AG09319 (cell line): ENCODE measurements at places on chromosomes 6 and 20.

- no peak for DNase-seq
Measured at GRCh38 chr6:50820869-50821264, 2.2 kb downstream of the TFAP2B start.

GRCh38 chr6:36714511-36714910, 16.9 kb downstream of the RAB44 start:
- DNase-seq: no peak

- DNase-seq: no peak
Measured at GRCh38 chr6:20071998-20072397, 140.3 kb downstream of the MBOAT1 start.

- no peak for DNase-seq
Measured at GRCh38 chr6:33248643-33248931, 23.1 kb downstream of the VPS52 start.

DNA sequence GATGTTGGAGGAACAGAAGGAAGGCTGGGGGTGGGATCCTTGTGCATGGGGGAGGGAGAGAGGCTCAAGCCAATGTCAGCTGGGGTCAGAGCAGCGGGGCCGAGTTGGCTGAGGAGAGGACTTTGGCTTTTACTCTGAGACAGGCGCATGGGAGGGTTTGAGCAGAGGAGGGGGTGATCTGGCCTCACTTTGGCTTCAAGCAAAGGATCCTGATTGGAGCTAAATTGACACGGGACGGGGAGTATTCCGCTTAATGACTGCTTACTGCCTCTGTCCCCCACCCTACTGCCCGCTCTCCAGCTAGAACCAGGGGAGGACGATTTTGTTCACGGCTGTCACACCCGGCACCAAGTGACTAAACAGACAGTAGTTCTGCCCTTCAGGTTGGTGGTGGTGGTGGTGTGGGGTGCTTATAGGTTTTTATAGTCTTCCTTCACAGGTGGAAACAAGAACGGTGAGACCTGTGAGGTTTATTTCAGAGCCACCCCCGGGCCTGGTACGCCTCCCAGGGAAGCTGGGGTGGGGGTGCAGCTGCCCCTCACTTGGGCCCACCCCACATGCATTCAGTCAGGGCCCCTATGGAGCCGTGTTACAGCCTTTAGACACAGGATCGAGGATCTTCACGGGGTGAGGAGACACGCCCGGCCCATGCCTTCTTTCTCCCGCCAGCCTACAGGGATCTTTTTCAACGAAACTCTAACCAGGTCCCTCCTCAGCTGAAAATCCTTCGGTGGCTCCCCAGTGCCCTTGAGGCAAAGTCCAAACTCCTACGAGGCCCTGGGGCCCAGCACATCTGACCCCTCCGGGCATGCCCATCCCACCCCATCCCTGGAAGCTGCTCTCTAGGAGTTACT, 1.3 kb upstream of the SNAI1 start:
- DNase-seq: no peak

DNA sequence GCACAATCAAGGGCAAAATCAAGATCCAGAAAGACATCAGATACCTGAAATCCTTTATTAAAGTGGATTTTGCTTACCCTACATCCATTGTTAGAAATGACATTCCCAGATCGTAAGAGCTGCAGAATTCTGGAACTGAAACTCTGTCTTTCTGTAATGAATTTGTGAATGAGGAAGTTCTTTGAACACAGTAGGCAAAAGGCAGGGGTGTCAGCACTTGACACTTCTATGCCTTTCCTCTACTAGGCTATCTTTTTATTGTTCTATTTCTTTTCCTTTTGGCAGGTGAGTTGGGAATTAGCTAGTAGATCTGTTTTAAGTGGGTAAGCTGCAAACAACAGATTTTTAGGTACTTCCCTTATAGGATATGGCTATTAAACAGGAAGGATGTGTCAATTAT, 126.3 kb downstream of the CARMIL1 start:
- DNase-seq: no peak

GRCh38 chr6:84455511-84456029, 228.1 kb upstream of the CEP162 start:
- no peak for DNase-seq

GRCh38 chr6:36920049-36920448, 34.3 kb downstream of the C6orf89 start:
- DNase-seq: no peak

GRCh38 chr6:18712595-18712994, 325.4 kb downstream of the RNF144B start:
- no peak for DNase-seq

DNA sequence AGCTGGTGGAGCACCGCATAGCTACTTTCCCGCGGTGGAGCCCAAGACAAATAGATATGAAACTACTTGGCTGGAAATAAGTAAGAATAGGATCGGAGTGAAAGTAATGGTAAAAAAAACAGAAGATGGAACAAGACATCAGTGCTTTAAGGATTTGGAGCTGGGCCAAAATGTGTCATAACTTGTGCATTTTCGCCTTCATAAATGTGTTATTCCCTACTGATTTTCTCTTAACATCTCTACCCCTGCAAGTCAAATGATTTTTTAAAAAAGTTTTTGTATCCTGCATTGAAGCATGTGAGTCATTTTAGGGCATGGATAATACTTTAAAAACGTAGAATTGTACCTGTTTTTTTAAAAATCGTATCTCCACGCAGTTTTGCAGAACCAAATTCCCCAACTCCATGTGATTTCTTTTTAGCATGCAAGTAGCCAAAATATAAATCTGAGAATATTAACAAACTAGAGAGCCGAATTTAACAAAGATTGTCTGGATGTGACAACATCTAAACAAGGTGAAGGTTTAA, 882 bp upstream of the FAM184A start:
- DNase-seq: no peak

GRCh38 chr6:8059129-8059528, 5.1 kb downstream of the BLOC1S5 start:
- DNase-seq: no peak

DNA sequence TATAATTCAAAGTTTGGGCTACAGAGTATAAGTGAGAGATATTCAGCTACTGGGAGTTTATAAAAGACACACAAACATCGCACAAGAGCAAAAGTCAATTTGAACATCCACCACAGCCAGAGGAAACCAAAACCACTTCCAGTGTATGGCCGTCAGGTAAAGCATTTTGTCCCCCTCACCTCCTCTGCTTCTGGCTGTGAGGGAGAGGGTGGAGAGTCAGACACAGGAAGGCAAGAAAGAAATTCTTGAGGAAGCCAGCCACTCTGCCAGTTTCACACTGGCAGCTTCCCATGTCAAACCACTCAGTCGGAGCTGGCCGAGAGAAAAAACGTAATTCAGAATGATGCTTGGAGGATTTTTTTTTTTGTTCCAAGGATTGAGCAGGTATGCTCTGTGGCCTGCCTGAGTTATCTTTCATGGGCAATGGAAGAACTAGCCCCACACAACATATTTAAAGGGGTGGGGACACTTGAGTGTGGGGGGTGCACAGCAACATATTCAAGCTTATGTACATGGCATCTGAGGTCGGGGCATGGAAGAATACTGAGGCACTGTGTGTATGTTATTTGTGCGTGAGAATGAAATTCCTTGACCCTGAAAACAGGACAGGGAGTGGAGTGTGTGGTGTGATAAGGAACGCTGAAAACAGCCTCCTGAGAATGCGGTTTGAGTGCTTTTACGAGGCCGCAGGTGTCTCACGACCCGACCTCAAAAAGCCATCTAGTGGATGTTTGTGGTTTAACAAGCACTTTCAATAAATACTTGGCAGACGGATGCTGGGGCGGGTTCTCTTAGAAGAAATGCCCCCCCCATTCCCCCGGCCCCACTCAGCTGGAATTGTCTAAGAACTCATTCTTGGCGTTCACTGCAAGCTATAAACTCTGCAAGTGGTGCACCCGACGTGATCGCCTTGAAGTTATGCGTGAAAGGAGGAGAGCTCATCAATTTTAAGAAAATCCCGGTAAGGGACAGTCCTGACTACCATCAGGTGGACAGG, 27.5 kb upstream of the ZBTB22 start:
- peak; percentile 24 for DNase-seq

DNA sequence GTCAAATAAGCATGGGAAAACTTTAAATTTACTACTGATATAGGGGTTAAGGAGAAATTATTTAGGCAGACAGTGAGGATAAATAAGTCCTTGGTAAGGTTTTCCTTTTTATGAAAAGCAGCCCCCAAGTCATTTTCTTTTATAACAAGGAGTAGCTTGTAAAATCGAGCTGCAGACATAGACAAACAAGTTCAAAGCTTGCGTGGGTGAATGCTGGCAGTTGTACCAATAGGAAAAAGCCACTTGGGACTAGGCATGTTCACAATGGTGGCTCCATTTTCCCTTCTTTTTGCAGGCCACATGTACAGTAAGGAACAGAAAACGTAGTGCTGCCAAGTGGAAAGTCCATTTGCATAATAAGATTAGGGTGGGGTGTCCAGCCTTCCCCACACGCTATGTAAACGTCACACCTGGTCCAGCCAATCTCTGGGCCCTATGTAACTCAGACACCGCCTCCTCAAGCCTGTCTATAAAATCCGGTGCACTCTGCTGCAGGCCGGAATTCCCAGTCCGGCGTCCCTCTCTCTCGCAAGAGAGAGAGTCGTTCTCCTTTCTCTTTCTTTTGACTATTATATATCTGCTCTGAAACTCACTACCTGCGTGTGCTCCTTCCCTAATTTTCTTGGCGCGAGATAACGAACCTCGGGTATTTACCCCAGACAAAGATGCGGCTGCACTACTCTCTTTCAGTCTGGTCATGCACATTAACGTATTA, 217.1 kb upstream of the MAN1A1 start:
- no peak for DNase-seq

DNA sequence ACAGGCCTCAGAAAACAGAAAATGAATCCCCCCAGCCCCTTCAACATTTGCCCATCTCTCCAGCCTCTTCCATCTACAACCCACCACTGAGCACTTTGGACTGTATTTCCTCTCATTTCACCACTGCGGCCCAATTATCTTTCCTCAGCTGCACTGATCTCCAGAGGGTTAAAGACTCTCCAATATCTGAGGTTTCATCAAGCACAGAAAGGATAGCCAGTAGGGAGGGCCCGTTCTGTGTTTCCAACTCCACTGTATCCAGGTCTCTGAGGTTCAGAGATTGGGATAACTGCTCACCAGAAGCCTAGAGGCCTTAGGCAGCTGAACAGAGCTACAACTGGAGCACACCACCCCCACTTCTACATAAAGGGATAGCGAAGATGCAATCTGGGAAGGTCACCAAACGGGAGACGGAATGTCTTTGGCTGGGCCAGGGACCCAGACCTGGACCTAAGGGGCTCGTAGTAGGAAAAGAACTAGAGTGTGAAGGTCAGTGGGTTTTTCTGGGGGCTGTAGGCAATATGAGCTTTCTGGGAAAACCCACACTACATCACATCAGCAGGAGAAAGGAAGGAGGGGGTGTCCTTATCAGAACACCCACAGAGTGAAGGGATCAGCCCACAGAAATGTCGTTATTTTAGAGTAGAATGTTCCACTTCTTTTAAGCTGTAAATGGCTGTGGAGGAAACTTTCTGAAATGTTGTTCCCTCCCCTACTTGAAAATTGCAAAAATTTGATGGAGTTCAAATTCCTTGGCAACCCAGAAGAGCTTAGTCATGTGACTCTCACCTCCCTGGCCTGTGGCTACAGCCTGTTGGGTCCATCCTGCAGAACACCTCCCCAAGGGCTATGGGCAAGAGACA, 7.3 kb downstream of the KCNK5 start:
- no peak for DNase-seq

DNA sequence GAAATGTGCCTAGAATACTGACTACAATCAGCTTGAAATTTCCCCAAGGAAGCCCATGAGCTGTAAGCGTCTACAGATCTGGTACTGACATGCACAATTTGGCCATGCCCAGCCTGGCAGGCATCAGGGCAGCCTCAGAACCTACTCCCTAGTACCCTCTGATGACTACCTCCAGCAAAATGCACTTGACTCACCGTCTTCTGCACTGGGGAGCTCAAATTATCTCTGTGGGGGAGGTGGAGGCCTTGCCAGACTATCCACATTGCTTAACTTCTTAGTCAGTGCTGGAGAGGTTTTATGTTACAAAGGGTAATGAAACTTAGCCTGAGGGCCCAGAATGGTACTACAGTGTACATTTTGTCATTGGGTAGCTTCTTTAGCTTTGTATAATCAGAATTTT, 126.0 kb upstream of the ADGRF1 start:
- peak; percentile 93 for DNase-seq

DNA sequence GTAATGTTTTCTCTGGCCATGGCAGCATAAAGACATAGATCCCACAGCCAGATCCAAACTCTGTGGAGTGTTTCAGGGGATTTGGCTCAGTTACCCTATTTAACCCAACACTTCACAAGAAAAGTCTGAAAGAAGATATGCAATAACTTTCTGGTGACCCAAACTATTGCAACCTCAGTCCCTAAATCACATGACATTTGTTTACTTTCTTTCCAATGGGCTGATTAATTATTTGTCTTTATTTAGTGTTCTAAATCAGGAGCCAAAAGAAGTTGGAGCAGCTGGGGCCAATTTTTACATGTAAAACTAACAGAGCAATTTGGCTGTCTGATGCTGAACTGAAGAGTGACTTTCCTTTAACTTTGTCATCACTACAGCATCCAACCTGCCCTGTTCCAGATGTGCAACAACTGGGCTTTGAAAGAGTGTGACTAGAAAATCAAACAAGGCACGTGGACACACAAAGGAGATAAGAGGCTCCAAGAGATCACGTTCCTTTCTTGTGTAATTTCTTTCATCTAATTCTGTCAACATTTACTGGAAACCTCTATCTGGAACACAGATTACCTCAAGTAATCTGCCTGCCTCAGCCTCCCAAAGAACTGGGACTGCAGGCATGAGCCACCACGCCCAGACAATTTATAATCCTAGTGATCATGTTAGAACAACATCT, 90.8 kb downstream of the TRMT11 start:
- DNase-seq: peak; percentile 59

DNA sequence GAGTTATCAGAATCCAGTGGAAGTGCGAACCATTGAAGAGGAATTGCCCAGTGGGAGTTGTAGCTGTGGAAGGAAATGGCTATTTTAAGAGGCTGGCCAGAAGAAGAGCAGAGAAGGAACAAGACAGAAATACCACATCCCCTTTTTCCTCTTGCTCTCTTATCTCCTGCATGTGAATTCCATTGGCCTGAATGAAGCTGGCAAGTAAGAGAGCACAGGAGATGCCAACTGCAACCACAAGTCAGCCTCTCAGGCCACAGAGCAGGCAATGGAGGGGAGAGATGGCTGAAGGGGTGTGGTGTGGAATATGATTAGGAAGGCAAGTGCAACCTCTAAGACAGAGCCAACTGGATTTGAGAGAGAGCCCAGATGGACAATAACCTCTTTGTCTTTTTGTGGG, 362.7 kb upstream of the IMPG1 start:
- DNase-seq: no peak

- no peak for DNase-seq
Measured at GRCh38 chr20:2130062-2130591, 28.5 kb downstream of the STK35 start.

GRCh38 chr20:45433316-45433715, 17.4 kb downstream of the PIGT start:
- peak; percentile 31 for DNase-seq

DNA sequence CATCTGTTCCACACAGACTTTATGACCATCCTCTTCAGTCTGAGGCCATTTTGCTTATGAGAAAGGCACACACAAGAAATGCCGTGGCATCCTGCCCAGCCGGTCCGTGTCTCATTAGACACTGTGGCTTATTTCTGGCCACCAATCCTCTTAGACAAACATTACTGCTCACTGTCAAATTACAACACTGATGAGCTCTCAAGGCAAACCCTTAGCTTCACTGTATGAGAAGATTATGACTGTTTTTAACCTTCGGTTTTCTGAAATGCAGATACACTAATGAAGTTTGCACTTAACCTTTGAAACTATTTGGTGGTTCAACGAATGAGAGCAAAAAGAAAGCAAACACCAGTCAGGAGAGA, 50.5 kb upstream of the DST start:
- peak; percentile 86 for DNase-seq

- DNase-seq: no peak
Measured at GRCh38 chr6:14715076-14715475, 530.8 kb upstream of the JARID2 start.
